DMS79 (cell line): ENCODE measurements at places on chromosomes 11 and 22.

- no peak for DNase-seq
Measured at GRCh38 chr22:34934261-34934660, 131.7 kb upstream of the ISX start.

DNA sequence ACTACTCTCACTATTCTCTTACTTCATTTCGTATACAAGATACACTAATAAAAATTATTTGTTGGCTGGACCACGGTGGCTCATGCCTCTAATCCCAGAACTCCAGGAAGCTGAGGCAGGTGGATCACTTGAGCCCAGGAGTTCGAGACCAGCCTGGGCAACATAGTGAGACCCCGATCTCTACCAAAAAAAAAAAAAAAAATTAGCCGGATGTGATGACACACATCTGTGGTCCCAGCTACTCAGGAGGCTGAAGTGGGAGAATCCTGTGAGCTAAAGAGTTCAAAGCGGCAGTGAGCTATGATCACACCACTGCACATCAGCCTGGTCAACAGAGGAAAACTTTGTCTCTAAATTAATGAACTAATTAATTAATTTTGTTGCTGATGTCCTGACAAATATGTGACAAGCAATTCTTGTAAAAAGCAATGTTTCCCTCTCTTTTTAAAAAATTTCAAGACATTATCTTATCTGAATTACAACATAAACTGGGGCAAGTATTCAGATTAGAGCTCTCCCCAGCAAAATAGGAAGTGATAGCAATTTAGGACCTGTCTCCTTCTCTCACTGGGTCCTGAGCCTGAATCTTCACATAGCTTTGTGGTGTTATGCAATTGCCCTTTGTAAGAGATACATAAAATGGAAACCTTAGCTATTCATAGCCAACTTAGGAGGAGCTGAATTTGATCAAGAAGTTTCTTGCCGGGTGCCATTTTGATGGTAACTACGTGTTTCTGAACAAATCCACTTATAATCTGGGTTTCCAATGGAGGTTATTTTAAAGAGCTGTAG lies 17.6 kb upstream of the TMA7B start:
- DNase-seq, result no peak

GRCh38 chr22:28904211-28904896 lies 21.0 kb downstream of the ZNRF3 start:
- no peak for DNase-seq

GRCh38 chr11:70029115-70029860 lies 48.8 kb upstream of the ANO1 start:
- peak; percentile 31 for DNase-seq

- DNase-seq, result no peak
Measured at GRCh38 chr11:105612771-105613170, 2.9 kb downstream of the GRIA4 start.

DNA sequence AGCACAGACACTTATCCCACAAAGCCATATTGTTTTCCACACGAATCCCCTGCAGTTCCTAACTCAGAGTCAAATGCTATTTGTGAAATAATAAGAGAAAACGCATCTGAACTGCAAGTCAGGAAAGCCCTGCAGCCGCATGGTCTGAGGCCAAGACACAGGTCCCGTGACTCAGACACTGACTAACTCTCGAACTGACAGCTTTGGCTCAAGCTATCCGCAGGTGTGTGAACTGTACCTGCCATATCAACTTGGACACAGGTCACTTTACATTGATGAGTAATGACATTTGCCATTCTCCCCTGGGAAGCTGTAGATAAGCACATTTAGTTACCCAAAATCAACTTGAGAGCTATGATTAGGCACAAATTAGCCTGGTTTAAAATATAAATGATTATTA lies 34.9 kb upstream of the NFRKB start:
- no peak for DNase-seq

GRCh38 chr22:21866833-21867527 lies 465 bp downstream of the MAPK1 start:
- no peak for DNase-seq
